Epithelial cell of proximal tubule (primary cell): ENCODE measurements at places on chromosomes 5 and 9. TPM values are rescaled to one million over a fixed set of nuclear protein-coding genes. Genes with fewer than 3 reads are reported as not detected.

RGMB gene
- 19.5 and 20.9 TPM in 2 replicates for total RNA-seq

S1PR3 gene
- total RNA-seq, result 2.6 and 4.2 TPM in 2 replicates

DNA sequence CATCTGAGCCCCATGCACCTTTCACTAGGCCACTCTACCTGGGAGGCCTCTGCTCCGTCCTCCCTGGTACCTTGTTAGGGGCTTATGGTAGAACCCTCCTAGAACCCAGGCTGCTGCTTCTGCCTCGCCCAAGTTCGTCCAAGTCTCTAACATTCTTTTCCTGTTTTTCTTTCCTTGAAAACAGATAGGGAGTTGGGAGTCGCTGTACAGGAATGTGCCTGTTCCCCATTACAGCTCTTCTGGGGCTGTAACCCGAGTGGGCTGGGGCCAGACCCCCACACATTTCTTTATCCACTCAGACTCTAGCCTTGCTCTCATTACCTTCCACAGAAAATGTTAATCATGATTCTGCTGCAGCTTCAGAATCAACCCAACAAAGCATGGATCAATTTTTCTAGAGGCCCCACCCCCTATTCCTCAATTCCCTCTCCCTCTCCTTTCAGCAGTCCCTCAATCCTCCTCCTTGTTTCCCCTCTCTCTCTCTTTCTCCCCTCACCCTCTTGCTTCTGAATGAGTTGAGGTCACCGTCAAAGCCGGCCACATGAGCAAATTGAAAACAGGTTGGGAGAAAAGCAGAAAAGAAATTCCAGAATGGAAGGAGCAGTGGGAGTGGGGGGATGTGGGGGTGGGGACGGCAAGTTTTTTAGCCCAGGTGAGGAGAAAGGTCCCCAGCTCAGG lies 193.8 kb upstream of the TRIM32 start:
- DNase-seq, result no peak

DNA sequence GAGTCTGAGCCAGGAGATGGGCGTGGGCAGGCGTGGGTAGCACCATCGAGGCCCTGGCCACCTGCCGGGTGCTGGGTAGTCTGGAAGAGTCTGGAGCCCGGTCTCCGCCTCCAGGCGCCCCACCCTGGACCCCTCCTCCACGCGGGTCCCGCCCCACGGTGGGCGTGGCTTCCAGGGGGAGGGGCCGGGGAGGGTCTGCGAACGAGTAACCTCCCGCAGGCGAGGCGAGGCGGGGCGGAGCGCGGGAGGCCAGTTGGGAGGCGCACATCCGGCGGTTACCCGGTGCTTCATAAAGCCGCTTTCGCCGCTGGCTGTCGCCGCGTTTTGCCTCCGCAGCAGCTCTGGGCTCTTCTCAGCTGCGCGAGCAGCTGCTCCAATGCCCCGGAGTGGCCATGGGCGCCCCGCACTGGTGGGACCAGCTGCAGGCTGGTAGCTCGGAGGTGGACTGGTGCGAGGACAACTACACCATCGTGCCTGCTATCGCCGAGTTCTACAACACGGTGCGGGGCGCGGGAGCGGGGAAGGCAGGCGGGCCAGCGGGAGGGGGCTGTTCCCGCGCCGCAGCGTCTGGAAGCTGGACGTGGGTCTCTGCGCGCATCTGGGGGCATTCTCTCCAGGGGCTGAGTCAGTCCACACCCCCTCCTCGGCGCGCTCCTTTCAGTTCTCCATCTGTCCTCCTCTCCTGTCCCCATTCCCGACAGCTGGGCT lies at the start of gene ACER2:
Gene ACER2, plus strand, starts transcription at position 317 of the 708 bp plus-strand sequence. Its CDS starts 76 bp downstream, at position 393.
- no peak for DNase-seq

DNA sequence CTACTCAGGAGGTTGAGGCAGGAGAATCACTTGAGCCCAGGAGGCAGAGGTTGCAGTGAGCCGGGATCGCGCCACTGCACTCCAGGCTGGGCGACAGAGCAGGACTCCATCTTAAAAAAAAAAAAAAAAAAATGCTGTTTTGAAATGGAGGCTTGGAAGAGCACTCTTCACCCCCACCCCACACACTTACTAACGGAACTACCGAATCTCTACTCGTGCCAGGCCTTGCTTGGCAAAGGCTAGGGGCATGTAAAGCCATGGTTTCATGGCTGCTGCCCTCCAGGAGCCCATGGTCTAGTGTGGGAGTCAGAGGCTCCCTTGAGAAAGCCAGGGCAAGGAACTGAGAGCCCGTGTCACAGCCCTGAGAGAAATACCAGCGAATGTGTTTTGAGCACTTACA lies 21.3 kb downstream of the PCDHGC5 start:
- DNase-seq, result no peak

- DNase-seq, result no peak
Measured at GRCh38 chr9:92563116-92564100, 27.6 kb upstream of the ECM2 start.

DNA sequence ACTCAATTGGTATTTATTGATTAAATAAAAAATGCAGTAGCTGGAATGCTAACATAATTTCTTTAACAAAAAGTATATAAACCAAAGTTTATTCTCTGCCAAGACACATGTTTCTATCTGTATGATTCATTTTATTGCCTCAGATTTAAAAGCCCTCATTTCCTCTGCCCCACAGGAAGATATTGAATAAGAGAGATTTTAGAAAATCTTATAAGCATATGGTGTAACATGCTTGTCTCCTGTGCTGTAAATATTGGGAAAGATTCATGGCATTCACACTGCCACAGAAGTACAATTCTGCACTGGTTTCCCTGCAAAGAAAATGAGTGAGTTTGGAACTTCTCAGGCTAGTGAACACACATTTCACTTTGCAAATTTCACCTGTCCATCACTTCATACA lies 134.9 kb upstream of the FBXL7 start:
- no peak for DNase-seq

GRCh38 chr9:115673599-115673998 lies 480.0 kb upstream of the PAPPA start:
- DNase-seq, result no peak

DAB2 gene
- 13.2 and 16.6 TPM in 2 replicates for total RNA-seq

SEC61B gene
- total RNA-seq, result 123 and 170 TPM in 2 replicates

- no peak for DNase-seq
Measured at GRCh38 chr5:149935431-149935901, 9.1 kb downstream of the PDE6A start.

DNA sequence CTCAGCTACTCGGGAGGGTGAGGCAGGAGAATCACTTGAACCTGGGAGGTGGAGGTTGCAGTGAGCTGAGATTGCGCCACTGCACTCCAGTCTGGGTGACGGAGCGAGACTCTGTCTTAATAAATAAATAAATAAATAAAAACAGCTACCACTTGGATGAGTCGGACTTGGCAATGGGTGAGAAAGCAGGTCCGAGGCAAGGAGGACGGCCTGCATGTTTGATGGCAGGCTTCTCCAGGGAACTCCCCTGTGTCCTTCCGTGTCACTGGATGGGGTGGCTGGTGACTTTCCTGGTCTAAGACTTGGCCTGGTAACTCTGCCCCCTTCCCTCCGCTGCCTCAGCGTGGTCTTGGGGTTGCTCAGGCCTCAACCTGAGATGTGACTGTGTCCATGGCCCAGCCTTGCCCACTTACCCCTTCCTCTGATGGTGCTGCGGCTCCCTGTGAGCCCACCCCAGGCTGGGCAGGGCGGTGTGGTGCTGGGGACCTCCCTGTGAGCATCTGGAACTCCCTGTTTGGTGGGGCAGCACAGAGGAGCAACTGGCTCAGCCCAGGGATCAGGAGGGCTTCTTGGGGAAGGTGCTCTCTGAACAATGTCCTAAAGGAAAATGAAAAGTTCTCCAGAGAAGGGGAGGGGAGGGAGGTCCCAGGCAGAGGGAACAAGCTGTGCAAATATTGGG lies 62.5 kb upstream of the PSD2 start:
- DNase-seq, result no peak

GPX8 gene
- total RNA-seq, result 38.8 and 58.5 TPM in 2 replicates

- DNase-seq, result no peak
Measured at GRCh38 chr9:30522486-30522885, 1862.0 kb upstream of the ACO1 start.

DNA sequence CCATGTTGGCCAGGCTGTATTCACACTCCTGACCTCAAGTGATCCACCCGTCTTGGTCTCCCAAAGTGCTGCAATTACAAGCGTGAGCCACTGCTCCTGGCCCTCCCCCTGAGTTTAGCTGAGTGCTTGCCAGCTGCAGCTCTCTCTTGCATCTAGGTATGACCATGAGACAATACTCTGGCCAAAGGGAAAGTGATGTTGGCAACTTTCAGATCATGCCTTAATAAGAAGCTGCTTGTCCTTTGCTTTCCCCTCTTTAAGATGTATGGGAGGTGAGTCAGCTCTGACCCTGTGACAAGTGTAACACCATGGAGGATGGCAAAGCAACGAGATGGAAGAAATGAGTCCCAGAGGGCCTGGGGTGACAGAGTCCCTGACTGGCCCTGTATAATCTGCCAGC lies 18.7 kb upstream of the DCAF12 start:
- DNase-seq, result no peak

- DNase-seq, result no peak
Measured at GRCh38 chr9:106716820-106717219, 146.1 kb upstream of the ZNF462 start.

DNA sequence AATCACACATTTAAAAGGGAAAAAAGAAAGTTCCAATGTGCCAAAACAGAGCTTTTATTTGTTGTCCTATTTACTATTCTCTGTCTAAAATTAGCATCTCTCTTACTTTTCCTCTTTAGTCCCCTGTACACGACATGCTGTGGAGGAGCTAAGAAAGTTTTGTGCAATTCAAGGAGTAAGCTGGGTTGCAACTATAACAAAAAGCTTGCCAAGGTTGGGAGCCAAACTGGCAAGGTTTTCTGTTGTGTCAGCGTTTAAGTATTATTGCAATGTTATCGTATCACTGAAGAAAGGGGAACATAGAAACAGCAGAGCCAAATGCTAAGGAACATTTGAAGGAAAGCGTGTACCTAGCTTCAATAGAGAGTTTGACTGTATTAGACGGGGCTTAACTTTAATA lies 680.8 kb downstream of the CETN3 start:
- no peak for DNase-seq

DNA sequence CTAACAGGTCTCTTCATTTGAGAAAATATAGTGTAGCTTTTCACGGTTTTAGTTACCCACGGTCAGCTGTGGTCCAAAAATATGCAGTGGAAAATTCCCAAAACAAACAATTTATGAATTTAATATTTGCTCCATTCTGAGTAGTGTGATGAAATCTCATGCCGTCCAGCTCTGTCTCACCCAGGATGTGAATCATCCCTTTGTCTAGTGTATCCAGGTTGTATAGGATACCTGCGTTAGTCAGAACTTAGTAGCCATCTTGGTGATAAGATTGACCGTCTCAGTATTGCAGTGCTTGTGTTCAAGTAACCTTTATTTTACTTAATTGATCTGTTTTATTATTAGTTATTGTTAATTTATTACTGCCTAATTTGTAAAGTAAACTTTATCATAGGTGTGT lies 41.1 kb downstream of the NDUFS4 start:
- no peak for DNase-seq

DNA sequence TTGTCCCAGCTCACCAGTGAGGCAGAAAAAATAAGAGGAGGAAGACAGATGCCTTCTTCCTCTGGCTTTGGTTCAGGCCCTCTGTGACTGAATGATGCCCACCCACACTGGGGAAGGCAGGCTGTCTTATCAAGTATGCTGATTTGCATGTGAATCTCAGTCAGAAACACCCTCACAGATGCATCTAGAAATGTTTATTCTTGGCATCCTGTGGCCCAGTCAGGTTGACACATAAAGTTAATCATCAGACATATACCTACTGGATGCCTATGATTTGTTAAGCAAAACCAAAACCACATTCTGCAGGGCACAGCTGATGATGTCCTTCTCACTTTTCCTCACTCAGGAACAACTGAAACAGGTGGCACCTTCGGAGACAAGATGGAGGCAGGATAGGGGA lies 243.4 kb upstream of the KCNN2 start:
- no peak for DNase-seq

DNA sequence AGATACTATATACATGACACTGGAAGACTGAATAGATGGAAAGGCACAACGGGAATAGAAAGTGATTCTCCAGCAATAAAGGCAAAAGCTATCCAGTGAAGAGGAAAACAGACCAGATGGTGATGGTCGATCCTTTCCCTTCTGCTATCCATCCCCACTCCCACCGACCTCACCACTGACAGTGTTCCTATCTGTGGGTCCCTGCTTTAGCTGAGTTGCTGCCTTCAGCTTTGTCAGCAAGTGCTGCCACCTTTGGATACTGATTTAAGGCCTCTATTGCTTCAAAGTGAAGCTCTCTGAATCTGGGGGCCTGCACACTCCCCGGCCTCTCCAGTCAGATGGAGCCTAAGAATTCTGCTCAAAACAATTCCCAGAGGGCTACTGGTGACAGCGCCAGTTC lies 32.3 kb downstream of the EPB41L4A start:
- no peak for DNase-seq

DNA sequence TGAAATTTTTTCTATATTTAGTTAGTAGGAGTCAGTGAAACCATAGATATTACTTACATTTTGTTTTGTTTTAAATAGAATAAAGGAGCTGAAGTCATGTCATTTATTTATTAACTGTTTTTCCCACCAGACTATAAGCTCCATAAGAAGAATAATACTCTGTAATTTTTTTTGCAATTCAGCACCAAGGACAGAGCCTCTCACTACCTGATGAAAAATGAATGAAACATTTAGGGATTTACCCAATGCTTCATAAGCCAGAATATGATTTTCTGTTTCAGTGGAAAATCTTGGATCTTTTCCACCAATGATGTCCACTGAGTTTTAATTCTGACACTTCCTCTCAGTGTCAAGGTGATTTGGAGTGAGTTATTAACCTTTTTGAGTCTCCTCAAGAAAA lies 624.9 kb upstream of the GRAMD2B start:
- no peak for DNase-seq

DNA sequence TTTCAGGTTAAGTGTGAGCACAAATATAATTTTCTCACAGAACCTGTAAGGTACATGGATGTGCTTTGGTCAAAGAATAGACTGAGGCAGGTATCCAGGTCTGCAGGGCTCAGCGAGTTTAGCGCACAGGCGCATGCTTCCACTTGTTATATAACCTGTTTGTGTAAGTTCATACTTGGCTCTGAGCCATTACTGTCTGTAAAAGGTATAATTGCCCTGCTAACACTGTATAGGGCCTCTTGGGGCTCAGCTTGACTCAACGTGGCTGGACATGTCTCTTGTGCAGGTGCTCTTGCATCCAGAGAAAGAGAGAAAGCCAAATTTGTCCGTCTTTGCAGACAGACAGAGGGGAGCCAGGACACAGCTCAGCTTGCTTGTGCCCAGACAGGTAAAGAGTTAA lies 759.6 kb downstream of the MTRR start:
- no peak for DNase-seq

KCNN2 gene
- total RNA-seq, result 0.22 TPM in 1 of 2 replicates, not detected in the other

- DNase-seq, result no peak
Measured at GRCh38 chr5:173963867-173964441, 25.0 kb upstream of the C5orf47 start.

DNA sequence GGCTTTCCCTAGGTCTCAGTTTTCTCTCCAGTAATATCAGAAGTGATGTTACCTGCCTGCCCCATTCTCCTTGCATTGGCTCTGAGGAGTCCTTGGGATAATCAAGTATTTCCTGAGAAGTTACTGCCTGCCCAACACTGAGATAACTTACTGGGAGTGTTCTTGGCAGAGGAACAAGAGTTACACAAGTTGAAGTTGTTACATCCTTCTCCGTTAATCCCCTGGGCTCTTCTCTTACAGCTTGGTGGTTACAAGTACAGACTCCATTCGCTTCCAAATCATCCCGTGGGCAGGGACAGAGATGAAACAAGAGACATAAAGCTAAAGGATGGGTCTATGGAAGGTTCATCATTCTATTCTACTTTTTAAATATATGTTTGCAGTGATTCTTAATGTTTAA lies 74.1 kb upstream of the SAP30L start:
- no peak for DNase-seq

- no peak for DNase-seq
Measured at GRCh38 chr5:98454407-98454806, 319.1 kb upstream of the RGMB start.

LCN6 gene
- total RNA-seq, result not detected in 2 replicates

CCDC180 gene
- 0.29 and 0.75 TPM in 2 replicates for total RNA-seq

CFAP157 gene
- total RNA-seq, result not detected in 2 replicates

STKLD1 gene
- 1.3 TPM in 1 of 2 replicates, not detected in the other for total RNA-seq
